Fibroblast of lung (primary cell): ENCODE measurements at places on chromosomes 6 and 20.

GRCh38 chr6:10412461-10413261, 2.2 kb downstream of the TFAP2A start:
- peak; percentile 27 for DNase-seq

- DNase-seq: no peak
Observed at GRCh38 chr20:6838181-6838826, 70.8 kb downstream of the BMP2 start.

DNA sequence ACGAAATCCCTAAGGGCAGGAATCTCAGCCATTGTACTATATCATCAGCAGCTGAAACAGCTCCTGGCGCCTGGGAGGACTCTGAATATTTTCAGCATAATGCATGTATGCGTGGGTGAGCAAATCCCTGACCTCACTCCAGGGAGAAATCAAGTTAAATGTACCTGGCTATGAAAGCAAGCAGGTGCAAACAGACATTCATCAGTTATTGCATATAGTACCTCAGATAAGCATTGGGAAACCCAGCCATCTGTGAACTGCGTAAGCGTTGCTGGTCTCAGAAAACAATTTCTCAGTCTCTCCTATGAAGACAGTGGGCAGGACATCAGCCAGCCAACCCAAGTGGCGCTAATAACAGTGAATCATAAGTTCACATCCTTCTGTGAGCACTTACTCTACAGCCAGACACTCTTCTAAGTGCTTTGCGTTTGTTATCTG, 622.6 kb downstream of the EPM2A start:
- DNase-seq: peak; percentile 72

GRCh38 chr20:52974179-52974594, 2.0 kb downstream of the TSHZ2 start:
- no peak for DNase-seq

DNA sequence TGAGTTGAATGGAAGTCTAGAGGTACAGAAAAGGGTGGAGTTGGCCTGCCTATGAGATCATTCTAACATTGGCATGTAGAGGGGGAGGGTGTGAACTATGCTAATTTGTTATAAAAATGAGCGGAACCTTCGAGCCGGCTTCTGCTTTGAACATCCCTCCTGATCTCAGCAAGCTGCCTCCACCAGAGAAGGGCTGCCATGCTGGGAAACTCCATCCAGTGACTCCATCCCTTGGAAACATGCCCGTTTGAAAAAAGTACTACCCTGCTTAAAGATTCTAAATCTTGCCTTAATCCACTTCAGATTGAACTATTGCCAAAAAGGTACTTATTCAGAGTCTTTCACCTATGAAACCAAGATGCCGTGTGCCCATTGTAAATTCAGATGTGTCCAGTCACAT, 43.6 kb upstream of the TMEM170B start:
- no peak for DNase-seq

GRCh38 chr6:151451417-151451949, 443 bp downstream of the RMND1 start:
- DNase-seq: no peak

GRCh38 chr6:29916741-29917140, 25.6 kb upstream of the HLA-A start:
- no peak for DNase-seq

- DNase-seq: no peak
Observed at GRCh38 chr6:130903007-130903406, 75.8 kb downstream of the SMLR1 start.

DNA sequence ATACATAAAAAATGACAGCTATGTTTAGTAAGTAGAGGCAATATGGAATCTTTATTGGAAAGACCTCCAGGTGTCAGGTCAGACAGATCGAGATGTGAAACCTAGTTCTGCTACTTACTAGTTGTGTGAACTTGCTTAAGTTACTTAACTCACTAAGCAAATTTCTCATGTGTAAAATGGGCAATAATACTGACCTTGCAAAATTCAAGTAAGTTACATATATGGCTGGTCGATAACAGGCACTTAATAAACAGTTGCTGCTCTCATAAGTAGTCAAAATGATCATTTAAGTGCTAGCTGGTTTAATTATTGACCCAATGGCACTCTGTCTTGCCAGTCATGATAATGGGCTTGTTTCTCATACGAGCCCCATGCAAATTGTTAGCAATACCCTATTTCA, 46.0 kb downstream of the VGLL2 start:
- DNase-seq: no peak

DNA sequence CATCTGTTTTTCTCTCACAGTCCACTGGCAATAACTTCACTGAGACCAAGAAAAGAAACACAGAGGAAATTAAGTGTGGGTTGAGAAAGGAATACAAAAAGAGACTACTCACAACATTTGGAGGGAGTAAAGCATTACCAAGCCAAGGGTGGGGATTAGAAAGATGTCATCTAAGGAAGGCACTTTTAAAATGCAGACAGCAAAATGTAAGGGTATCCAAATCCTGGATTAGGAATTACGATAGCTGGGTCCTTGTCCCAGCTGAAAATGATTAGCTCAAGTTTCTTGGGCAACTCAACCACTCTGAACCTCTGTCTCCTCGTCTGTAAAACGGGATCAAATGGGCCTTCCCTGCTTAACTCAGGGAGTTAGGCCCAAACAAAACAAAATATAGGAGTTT, 2.2 kb downstream of the LEMD2 start:
- no peak for DNase-seq

GRCh38 chr20:25236450-25237304, 11.2 kb upstream of the PYGB start:
- no peak for DNase-seq

- DNase-seq: peak; percentile 72
Observed at GRCh38 chr6:14026831-14027539, 90.6 kb upstream of the CD83 start.

- DNase-seq: no peak
Observed at GRCh38 chr6:53641348-53641747, 24.2 kb downstream of the KLHL31 start.

DNA sequence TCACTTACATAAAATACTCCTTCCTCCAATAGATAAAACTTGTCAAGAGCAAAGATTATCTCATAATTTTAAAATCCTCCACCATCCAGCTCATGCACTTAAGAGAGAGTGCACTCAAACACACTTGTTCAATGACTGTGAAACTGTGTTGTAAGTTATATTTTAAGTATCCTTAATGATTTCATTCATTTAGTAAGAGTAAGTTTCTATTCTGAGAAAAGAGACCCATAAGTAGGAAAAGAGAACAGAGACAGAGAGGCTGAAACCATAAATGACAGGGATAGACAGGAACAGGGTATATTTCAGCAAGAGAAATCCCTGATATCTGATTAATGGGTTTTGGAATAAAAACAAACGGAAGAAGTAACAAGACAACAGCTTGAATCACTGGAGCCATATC, 8.2 kb downstream of the SSR1 start:
- DNase-seq: no peak

DNA sequence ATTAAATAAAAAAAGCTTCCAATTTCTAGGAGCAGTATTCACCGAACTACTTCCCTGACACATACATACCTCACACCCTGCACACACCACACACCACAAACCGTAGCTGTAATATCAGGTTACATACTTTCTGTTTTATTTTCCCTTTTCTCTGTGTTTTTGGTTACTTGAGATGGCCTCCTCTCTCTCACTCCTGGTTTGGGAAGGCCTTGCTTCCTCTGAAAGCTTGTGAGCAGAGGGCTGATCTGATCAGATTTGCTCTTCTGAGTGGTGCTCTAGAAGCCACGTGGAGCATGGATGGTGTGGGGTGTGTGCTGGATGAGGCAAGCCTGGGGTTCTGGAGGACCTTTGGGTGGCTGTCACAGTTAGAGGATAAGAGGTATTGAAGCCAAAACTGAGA, 20.9 kb downstream of the UTRN start:
- peak; percentile 74 for DNase-seq

- DNase-seq: no peak
Observed at GRCh38 chr6:57063847-57064246, 17.4 kb downstream of the KIAA1586 start.

GRCh38 chr6:116078945-116079344, 18.3 kb upstream of the FRK start:
- no peak for DNase-seq

DNA sequence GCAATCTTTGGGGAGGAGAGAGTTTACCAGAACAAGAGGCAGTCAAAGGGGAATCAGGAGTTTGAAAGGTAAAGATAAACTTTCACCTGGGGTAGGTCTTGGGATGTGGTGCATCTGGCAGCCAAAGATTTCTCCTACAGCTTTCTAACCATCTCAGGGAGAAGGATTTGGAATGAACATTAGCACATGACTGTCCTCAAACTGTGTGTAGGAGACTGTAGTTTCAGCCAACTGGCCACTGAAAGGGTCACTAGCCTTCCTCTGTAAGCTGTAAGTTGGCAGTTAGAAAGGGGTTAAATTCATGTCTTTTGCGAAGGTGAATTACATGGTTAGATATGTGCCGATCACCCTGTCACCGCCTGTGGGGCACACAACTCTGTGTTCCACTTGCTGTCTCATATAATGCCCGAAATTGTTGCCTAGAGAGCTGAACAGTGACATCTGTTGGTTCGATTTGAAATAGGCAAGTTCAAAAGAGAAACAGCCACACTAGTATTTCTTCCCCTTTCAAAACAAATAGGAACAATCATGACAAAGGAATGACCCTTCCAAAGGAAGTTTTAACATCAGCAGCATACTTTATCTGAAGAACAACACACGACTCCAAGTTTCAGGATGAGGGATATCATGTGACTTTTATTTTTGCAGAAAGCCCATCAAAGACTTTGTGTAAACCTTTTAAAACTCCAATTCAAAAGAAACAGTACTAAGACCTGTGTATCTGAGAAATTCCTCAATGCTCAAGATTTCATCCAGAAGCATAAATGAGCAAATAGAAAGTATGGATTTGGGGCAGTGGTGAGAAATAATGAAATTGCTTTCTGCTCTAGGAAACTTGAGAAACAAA, 1.1 kb upstream of the OPN5 start:
- DNase-seq: peak; percentile 67

DNA sequence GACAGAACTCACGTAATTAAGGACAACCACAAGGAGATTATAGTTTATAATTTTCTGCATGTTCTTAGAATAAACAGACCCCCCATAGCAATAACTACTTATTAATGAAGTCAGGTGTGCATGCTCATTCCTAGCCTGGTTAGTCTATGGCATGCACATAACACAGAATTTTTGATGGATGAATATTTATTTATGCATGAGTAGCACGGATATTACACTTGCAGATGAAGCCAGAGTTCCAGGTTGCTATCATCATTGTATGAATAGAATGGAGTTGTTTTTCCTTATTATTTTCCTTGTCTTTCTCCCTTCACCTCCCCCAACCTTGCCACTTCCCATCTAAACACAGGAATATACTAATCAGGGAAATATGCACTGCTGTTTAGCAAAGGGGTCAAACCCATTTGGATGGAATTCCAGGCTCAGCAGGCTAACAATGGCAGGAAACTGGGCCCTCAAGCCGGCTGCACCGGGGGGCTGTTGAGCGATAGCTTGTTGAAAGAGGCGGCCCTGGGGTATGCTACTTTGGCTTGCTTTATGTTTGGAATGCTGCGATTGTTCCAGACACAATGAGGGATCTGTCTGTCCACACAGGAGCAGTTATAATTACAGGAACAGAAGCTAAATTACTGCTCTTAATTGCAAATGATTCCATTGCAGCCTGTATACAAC, 112.6 kb downstream of the TMEM170B start:
- DNase-seq: peak; percentile 48

DNA sequence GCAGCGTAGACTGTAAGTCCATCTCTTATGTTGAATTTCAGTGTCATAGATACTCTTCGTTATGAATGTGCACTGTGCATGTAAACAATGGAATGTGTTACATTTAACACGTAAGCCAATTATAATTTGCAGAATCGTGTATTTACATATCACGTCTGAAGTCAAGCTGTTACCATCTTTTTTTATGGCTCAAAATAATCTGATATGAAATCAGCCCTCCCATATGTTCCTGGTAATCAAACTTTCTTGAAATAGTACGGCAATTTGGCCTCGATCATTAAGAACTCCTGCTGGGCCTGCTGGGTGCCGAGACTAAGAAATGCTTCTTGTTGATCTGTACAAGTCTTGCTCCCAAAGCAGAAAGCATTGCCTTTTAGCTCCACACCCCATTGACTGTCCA, 89.6 kb upstream of the DOK5 start:
- no peak for DNase-seq

GRCh38 chr6:169990095-169991030, 238.9 kb downstream of the ERMARD start:
- no peak for DNase-seq

- DNase-seq: no peak
Observed at GRCh38 chr6:27241443-27241842, 6.1 kb upstream of the PRSS16 start.

DNA sequence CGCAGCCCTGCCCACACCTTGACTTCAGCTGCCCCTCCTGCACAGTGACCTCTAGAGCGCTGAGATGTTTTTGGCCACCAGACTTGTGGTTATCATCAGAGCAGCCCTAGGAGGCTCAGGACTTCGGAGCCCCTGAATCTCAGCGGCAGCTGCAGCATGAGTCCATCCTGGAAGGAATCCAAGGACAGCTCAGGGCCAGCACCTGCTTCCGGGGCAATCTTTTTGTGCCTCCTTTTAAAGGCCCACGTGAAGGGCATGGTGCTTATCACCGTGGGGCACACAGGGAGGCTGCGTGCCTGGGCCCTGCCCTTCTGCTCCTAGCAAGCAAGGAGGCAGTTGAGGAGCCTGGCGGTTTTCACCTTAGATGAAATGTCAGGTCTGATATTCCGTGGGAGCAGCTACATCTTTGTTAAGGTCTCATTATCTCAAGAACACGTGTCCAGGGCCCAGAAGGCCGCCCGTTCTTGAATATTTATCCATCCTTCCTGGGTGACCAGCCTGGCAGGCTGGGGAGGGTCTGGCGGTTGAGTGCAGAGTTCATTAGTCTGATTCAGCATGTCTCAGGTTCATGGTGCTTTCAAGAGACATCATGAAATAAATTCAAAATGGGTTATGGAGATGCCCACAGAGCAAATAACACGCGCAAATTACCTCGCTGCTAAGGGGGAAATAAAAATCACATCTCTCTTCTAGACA, 392.4 kb downstream of the TAF4 start:
- peak; percentile 3 for DNase-seq

DNA sequence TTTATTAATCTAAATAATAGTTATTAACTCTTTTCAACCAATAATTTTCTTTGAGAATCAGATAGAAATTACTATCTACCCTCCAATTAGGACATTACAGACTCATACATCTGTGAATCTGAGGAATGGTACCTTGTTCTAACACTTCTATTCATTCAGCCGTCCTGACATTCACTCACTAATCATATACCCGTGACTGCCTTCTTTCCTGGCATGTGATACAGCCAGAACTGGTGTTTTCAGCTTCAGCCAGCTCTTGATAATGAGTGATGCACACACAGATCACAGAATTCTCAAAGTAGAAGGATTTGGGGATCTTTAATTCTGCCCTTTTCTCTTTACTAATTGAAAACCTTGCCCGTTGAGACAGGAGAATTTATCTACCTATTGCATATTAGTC, 499.9 kb downstream of the UTRN start:
- no peak for DNase-seq

DNA sequence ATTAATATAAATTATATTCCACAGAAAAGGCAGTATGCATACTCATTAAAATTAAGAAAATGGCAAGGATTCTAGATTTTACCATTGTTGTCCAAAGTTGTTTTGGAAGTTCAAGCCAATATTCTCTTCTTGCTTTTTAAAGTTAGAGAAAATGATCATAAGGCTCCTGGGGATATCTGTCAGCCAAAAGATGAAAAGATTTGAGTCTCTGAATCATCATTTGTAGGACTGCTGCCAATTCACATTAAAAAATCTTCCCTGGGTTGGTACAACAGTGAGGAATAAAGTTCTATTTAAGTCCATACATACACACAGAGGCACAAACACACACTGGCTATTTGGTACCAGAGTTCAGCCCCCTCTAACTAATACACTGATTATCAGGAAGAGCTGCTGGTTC, 620.1 kb downstream of the COL12A1 start:
- DNase-seq: peak; percentile 49

- peak; percentile 69 for DNase-seq
Observed at GRCh38 chr6:163897030-163897429, 482.5 kb downstream of the QKI start.
